AG09309 (cell line): ENCODE measurements at places on chromosomes 4 and X.

DNA sequence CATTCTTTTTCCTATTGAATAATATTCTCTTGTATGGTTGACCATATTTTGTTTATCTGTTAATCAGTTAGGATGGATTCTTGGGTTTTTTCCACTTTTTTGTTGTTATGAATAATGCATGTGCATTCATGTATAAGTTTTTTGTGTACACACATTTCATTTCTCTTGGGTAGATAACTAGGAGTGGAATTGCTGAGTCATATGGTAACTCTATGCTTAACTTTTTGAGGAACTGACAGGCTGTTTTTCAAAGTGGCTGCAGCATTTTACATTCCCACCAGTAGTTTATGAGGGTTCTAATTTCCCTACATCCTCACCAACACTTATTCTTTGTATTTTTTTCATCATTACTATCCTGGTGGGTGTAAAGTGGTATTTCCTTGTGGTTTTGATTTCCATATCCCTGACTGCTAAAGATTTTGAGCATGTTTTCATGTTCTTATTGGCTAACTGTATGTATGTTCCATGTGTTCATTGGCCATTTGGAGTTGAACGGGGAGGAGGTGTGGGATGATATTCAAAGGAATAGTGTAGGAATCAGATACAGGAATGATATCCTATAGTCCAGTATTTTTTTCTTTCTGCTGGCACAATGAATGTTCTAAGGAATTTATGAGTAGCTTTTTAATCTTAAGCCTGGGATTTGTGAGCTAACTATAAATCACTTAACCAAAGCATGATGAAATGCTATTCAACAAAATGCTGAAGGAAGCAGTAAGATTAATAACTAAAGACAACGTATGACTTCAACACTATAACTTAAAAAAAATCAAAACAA is 114.3 kb downstream of the AMELX start:
- peak; percentile 20 for DNase-seq

GRCh38 chr4:3312362-3312761 is 19.5 kb downstream of the RGS12 start:
- no peak for DNase-seq

DNA sequence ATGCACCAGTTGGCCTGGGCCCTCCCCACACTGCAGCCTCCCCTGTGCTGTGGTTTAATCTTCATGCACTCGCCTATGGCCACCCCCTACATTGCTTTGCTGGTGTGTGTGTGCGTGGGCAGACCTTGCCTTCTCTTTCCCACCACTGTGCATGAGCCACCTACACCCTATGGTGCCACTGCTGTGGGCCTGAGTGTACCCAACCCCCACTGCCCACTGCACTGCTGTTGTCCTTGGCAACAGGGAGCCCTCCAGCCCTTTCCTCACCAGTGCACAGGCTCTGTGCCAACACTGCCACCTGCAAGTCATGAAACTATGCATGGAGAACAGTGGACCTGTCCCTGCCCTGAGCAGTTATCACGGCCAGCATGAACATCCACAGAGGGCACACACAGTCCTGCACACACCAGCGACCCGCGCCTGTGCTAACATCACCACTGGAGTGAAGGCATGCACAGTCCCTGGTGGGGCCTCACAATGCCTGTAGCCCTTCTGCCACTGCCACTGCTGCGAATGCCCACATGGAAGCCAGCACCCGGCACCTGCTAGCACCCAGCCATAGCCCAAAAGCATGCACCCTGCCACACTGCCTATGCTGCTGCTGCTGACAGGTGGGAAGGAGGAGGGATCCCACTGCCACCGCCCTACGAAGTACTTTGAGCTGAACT is 237.8 kb upstream of the ARSJ start:
- no peak for DNase-seq

DNA sequence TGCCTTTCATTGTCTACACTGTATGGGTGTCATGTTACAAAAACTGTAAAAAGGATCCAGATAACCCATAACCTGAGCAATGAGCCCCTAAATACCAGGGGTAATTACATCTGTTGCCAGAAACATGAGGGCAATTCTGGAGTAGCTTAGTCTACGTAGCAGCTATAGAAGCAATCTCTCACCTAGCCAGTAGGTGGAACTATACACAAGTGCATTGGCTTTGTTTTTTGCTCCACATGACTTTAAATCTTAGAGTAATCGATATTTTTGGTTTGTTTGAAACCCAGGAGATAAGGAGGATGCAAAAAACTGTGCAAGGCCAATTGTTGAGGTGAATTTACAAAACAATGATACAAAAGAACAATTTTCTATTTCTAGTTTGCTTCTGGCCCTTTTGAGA is 57.5 kb downstream of the GPR82 start:
- DNase-seq = no peak

DNA sequence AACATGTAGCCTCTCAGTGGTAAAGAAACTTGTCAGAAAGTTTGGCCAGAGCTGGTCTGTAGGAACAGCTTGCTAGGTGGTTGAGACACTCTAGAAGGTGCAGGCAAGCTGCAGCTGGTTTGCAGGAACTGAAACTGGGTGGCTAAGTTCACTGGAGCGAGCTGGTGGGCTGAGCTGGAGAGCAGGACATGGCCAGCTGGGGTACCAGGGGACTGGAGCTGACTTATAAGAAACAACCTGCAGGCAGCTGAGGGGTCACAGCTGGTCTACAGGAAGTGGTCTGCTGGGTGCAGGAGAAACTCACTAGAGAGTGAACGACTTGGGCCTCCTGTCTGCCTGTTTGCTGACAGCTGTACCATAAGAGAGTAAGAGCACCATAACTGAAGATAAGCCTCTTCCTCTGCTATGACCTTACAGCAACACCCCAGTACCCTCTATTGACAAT is 157.1 kb upstream of the LNX1 start:
- DNase-seq = no peak

- no peak for DNase-seq
Measured at GRCh38 chr4:105645440-105645839, 63.0 kb downstream of the INTS12 start.

DNA sequence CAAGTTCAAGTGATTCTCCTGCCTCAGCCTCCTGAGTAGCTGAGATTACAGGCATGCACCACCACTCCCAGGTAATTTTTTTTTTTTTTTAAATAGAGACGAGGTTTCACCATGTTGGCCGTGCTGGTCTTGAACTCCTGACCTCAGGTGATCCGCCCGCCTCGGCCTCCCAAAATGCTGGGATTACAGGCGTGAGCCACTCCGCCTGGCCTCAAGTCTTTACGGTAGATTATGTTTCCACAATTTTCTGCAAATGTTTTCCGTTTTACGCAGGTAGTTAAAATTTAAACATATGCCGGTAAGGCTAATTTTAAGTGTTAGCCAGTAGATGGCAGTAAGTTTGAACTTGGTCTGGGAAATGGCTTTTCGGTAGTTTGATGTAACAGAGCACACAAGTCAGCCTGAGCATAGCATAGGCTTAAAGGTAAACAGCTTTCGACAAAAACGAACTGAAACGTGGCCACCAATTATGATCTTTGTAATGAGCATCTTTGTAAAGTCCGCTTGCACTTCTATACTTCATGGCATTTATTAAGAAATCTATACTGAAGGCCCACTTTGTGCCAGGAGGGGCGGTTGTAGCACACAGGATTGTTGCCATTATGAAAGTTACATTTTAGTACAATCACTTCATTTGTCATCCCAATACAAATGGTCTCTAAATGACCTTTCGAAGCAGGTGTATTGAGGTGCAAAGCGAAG is 31.1 kb downstream of the CCKAR start:
- DNase-seq = peak; percentile 67
